NCI-H2029 treated with DMSO at 0.1 percent for 48 hours (cell line): ENCODE measurements at places on chromosomes 2 and 18.

DNA sequence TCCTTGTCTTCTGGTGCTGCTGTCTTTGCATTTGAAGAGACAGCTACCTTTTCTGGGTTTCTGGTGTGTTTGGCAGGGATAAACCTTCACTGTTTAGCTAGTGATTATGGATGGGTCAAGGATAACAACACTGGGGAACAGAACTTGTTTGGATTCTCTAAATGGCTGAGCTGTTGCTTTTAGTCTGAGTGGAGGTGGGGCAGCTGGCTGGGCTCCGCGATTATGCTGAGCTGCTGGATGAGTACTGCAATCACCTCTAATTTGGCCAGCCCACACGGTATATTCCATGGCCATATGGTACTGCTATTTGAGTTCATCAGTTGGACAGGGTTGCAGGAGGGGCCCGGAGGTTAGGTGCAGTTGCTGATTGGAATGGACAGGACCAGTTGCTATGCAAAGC is 361.6 kb upstream of the TFPI start:
- no peak for DNase-seq

- no peak for DNase-seq
These were observed 494.9 kb downstream of the NYAP2 start for GRCh38 chr2:225894236-225894980.

DNA sequence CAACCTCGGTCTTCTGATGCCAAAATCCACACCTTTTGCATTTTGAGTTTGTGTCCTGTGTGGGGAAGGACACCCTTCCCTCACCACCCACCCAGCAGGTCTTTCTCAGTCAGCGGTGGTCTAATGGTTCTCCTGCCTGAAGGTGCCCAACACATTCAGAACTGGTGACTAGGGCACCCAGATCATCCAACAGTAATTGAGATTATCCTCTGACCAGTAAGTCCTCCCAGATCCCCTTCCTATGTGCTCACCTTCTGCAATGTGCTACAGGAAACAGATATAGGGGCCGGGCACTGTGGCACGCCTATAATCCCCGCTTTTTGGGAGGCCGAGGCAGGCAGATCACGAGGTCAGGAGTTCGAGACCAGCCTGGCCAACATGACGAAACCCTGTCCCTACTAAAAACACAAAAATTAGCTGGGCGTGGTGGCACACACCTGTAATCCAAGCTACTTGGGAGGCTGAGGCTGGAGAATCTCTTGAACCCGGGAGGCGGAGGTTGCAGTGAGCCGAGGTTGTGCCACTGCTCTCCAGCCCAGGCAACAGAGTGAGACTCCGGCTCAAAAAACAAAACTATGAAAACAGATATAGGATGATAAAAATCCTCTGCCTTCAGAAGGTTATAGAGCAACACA is 56.2 kb downstream of the REEP1 start:
- no peak for DNase-seq

DNA sequence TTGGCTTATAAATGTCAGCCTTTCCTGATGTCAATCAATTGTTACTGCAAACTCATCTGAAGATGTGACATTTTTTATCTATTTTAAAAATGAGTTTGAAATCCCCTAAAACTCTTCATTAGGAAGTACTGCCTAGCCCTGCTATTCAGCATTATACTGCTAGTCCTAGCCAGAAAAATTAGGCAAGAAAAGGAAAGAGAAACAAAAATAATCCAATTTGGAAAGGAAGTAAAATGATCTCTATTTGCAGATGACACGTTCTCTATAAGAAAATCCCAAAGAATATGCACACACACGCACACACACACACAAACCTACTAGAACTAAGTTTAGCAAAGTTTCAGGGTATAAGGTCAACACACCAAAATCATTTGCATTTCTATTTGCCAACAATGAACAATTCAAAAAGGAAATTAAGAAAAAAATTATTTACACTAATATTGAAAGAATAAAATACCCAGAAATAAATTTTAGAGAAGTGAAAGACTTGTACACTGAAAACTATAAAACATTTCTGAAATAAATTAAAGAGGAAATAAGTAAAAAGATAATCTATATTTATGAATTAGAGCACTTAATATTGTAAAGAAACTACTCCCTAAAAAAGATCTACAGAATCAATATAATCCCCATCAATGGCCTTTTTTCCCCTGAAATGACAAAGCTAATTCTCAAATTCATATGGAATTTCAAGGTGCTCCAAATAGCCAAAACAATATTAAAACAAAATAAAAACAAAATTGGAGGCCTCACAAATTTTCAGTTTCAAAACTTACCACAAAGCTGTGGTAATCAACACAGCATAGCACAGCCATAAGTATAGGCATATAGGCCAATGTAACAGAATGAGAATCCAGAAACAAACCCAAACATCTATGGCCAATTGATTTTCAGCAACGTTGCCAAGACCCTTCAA is 433.7 kb upstream of the TRIB2 start:
- DNase-seq: no peak

DNA sequence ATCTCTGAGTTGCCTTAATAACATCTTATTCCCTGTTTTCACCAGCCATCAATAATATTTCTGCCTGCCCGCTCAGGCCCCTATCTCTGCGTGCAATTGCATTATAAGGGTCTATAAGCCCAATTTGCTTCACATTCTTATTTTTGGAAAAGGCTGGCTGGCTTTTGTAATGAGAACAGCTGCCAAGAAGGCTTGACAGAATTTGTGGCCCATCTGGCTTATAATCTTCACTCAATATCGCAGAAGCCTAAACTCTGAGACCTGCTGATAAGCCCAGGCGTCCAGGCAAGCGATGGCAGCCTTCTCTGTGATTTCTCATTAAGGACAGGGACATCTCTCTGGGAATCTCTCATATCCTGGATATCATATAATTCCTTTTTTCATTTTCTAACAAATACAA is 1618.6 kb upstream of the CELF4 start:
- DNase-seq: no peak

- DNase-seq: no peak
These were observed 71.4 kb upstream of the CELF4 start for GRCh38 chr18:37636831-37637477.

GRCh38 chr2:41941831-41942230 is 106.0 kb upstream of the PKDCC start:
- no peak for DNase-seq

- DNase-seq: no peak
These were observed 687 bp downstream of the CTDP1 start for GRCh38 chr18:79680100-79680879.

DNA sequence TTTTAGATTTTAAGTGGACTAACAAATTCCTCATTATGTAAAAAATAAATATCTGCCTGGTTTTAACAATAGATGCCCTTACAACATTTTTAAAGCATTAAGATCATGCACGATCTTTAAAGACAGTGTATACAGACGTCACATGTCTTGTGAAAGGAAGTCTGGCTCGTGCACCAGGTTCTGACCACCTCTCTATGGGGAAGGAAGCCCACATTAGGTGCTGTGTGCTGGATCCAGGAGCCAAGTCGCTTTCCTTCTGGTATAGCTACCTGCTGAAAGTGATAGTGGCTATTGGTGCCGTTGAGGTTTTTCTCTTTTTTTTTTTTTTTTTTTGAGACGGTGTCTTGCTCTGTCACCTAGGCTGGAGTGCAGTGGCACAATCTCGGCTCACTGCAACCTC is 116.5 kb downstream of the NCK2 start:
- DNase-seq: no peak

- no peak for DNase-seq
These were observed 242.1 kb upstream of the MYT1L start for GRCh38 chr2:2573205-2573604.

- no peak for DNase-seq
These were observed 475.7 kb upstream of the PKDCC start for GRCh38 chr2:41572154-41572553.

DNA sequence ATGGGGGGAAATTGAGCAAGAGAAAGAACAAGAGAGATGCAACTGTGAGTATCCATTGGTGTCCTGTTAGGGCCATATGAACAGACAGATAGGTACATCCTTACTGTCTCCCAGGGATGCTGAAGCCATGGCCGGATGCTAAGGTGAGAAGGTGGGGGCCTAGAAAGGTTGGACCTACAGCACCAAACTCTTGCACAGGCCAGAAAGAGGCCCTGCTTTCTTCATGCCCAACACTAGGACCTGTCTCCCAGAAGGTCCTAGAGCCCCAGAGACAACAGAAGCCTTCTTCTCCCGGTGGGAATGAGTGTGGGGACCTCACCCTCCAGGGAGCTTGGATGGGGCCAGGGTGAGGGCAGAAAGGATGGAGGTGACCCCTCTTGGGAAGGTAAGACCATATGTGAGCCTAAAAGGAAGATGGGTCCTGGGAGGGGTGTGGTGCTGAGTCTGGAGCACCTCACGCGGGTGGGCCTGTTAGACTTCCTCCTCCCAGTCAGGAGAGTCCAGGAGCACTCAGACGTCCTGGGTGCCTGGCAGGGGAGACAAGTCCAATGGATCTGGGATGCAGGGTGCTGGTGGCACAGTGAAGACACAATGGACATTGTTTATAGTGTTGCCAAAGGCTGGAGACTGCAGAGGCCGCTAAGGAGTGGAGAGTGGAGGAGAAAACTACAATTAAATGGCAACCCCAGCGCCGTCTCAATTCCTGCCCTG is 265.3 kb downstream of the CYP26B1 start:
- DNase-seq: no peak

DNA sequence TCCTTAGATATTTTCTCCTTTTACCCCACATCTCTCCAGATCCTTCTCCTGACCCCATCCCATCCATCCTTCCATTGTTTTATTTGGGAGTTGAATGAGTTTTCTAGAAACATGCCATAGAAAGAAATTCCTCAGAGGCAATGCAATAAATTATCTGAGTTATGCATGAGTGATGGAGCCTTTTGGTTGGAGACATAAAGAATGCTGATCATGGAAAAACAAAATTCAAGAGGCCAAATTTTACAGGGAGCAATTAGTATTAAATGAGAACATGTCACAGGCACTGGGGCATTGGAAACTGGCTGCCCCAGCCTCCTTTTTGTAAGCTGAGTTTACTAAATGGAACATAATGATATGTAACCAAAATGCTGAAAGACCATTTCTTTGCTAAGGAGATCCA is 74.2 kb upstream of the LCLAT1 start:
- DNase-seq: no peak

DNA sequence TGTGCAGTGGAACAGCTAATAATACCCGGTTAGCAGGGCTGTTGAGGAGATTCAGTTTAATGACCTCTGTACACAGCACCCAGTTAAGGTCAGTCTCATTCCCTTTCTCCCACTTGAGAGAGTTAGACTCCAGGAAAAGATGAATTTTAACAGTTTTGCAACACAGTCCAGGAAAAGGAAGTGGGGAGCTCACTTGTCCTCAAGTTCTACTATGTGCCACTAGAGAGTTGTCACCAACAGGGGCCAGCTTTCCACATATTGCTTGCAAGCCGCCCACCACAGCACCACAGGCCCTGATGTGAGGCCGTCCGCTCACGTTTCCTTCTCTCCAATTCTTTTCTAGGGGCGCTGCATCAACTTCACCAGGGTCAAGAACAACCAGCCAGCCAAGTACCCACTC is 142.1 kb downstream of the GFPT1 start:
- no peak for DNase-seq

- no peak for DNase-seq
These were observed 1.8 kb downstream of the WNT10A start for GRCh38 chr2:218882461-218882816.

- DNase-seq: no peak
These were observed 53.9 kb downstream of the PTGR3 start for GRCh38 chr18:75154997-75155396.

GRCh38 chr2:236607471-236608187 is 38.0 kb downstream of the ACKR3 start:
- no peak for DNase-seq

- DNase-seq: no peak
These were observed 19.1 kb upstream of the IL18R1 start for GRCh38 chr2:102336502-102336945.

- no peak for DNase-seq
These were observed 471.8 kb upstream of the CHST9 start for GRCh38 chr18:27656905-27657304.

GRCh38 chr2:71877636-71878035 is 270.0 kb downstream of the CYP26B1 start:
- no peak for DNase-seq

- peak; percentile 49 for DNase-seq
These were observed 22.0 kb downstream of the MARCHF4 start for GRCh38 chr2:216350214-216350791.

- DNase-seq: peak; percentile 36
These were observed 11.6 kb upstream of the DNER start for GRCh38 chr2:229725716-229726574.

DNA sequence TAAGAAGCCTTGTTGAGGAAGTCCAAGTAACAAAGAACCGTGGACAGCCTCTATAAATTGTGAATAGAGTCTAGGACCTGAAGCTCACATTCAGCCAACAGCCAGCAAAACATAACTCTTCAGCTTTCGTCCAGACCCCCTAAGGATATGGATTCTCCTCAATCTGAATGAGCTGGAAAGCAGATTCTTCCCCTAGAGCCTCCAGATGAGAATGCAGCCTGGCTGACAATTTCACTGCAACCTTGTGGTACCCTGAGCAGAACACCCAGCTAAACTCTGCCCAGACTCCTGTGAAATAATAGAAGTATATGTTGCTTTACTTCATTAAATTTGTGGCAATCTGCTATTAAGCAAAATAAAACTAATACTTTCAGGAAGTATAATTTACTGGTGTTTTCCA is 483.5 kb upstream of the SLC8A1 start:
- DNase-seq: no peak

DNA sequence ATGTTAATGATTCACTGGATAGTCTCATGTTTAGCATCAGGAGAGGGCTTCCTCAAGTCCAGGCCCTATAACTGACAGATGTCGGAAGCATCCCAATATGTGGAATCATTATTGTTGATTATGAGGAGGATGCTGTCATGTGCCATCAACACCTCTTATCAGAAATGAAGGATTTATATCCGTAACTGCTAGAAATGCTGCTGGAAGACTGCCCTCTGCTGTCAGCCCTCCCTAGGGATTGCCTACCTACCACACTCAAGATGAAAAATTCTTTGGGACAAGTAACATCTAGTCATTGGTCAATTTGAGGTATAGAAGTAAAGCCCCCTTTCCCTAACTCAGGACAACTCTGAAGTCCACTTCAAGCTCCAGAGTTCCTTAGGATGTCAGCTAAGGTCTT is 1166.5 kb upstream of the NXPH2 start:
- DNase-seq: no peak

DNA sequence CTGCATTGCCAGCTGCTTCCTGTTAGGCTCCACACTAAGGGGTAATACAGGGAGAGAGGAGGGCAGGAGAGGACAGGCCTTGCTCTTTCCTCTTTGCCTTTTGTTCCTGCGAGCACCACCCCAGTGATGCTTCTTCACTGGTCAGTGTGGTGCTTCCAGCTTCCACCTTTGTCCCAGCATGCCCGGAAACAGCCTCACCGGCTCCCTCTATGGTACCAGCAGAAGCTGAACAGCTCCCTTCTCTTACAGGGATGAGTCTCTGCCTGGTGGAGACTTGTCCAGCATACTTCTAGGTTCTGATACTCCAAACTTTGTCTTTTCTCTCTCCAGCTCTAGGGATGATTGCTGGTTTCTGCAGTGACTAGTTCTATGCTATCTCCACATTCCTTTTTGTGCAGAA is 413.3 kb downstream of the TSN start:
- DNase-seq: no peak
